Left lobe of liver (tissue), 2 donors: ENCODE measurements at places on chromosomes 6 and 20. TPM values are rescaled to one million over a fixed set of nuclear protein-coding genes. Genes with fewer than 3 reads are reported as not detected.

DNA sequence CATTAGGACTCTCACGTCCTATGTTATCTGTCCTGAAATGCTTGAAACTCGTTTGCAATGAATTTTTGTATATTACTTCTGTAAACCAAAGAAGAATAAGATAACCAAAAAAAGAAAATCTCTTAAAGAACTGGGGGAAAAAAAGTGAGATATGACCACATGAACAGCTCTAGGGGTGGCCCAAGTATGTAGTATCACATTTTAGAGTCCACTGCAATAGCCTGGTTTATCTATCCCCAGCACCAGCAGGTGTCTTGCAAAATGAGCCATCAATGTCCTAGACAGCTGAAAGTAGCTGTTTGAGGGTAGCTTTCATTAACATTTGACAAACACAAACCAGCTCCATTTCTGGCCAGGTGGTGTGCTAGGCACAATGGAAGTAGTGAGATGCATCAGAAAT, 102.8 kb downstream of the PXDC1 start:
- DNase-seq: no peak

- no peak for DNase-seq
Measured at GRCh38 chr6:23855497-23856116, 270.4 kb upstream of the NRSN1 start.

DNA sequence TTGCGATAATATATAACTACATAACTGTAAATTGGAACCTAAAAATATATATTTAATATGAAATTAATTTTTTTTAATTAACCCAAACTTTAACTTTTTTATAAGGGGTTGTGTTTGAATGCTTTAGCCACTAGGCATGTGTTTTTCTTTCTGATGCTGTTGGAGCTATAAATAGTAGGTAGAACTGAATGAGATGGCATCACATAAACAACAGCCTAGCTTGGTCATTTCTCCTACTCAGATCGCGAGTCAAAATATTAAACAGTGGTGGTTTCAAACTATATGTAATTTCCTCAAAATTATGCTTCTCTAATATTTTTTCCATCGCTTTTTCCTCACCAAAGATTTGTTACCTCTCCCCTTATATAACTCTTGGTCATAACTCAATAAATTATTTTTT, 243.2 kb downstream of the ARID1B start:
- DNase-seq: no peak

The C6orf141 gene
- 0.48 TPM for total RNA-seq

The ADGRB3 gene
- 0.38 TPM for total RNA-seq

The CDC40 gene
- 11.1 TPM for total RNA-seq
